ENCODE measurements at places on chromosomes 11 and 22.

GRCh38 chr11:57881647-57882046 lies 120.0 kb downstream of the CTNND1 start:
- DNase-seq: no peak

DNA sequence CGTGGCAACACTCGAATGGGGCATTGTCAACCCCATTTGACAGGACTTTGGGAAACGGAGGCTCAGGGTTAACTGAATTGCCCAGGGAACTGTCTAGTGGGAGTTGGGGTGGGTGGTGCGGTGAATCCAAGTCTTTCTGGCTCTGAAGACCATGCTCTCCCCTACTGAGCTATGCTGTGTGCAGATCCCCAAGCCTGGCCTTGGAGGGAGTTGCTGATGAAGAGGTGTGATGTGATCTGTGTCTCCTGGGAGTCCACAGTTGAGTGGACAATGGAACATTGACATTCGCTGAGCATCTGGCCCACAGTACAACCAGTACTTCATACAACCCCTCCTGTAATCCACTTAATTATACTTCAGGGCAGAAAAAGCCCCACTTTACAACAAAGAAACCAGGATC lies 172.2 kb downstream of the ST3GAL4 start:
- no peak for DNase-seq

DNA sequence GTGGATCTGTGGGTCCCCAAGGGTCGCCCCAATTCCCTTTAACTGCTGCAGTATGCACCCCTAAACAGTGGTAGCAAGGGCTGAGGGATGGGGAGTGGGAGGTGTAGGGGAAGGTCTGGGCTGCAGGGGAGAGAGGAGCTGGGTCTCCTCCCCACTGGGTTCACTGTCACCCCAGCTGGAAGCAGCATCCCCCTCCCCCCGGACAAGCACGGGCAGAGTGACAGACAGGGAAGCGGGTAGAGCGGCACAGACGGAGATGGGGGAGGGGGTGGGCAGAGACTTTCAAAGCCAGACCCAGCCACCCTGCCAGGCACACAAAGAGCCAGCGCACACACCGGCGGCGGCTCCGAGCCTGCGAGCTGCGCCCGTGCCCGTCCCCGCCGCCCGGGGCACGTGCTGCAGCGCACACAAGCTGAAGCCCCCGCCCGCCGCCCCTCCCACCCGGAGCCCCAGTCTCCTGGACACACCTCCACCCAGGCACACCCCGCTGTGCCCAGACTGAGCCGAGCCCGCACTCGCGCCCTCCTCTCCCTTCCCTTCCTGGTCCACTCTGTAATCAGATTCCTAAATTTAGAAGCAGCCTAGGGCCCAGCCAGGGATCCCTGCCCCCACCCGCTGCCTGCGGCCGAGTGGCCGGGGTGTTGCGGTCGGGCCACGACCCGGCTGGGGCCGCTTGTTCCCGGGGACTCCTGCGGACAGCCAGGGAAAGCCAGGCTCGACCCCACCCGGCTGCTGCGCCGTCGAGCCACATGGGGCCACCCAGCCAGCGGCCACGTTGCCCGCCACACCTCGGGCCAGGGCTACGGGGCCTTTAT lies 935 bp upstream of the RCOR2 start:
- peak; percentile 84 for DNase-seq

DNA sequence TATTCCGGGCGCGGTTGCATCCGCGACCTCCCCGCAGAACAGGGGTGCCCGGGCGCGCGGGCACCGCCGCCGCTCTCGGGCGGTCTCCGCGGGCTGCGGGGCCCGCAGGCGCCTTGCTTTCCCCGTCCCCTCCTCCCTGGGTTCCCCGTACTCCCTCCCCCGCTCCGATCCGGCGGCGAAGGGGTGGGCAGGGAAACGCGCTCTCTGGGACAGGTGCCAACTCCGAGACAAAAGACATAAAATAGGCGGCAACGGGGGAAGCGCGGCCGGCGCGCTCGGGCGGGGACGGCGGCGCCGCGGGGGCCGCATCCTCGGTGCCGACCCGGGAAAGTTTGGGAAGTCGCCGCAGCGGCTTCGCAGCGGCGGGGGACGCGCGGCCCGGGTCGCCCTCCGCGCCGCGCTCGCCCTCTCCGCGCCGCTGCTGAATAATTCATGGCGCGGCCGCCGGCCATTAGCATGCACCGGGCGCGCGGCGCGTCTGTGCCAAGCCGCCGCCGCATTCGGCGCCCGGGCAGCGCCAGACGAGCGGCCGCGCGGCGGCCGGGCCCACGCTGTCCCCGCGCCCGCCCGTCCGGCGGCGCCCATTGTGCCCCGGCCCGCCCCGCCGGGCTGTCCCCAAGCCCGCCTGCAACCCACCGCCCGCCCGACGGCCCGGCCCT lies 78.7 kb upstream of the PPARA start:
- DNase-seq: peak; percentile 94

DNA sequence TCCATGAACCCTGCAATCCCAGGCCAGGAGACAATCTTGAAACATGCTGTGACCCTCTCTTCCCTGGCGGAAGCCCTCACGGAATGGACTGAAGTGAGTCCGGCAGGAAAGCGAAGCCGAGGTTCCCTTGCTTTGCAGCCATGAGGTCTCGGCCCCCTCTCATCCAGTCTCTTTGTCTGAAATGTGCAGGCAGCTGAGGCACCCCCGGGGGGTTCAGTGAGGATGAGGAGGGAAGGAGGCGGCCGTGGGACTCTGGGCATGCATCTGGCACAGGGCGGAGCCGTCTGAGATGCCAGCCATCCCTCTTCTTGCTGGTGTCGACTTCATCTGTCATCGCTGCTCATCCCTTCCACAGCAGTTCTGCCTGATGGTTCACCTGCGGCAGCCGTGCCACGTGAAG lies 1485.7 kb downstream of the BRD1 start:
- no peak for DNase-seq

DNA sequence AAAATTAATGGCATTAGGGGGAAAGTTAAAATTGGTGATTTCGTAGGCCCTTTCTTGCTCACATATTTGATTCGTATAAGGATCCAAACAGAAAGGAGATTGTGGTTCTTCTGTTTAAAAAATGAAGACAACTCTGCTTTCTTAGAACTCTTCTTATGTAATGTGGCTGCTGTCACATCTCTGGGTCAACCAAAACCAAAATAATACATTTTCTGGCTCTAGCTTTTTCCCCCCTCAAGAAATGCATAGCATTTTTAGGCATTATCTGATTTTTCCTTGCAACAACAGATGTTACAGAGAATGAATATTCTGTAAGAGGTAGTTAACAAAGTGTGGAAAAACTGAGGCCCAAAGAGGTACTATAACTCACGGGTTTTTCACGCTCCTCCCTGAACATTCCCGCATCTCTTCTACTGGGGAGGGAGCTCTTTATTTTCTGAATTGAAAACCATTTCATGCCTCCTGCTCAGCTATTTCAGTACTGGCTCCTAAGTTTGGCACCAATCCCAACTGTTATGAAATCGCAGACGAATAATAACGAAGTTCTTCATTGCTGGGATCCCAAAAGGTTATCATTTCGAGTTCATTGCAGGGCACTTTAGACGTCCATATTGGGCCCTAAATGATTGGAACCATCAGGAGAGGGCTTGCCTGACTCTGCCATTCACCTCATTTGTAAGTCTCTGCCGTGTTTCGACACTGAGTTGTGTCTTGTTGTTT lies 17.1 kb downstream of the GRAP2 start:
- no peak for DNase-seq

DNA sequence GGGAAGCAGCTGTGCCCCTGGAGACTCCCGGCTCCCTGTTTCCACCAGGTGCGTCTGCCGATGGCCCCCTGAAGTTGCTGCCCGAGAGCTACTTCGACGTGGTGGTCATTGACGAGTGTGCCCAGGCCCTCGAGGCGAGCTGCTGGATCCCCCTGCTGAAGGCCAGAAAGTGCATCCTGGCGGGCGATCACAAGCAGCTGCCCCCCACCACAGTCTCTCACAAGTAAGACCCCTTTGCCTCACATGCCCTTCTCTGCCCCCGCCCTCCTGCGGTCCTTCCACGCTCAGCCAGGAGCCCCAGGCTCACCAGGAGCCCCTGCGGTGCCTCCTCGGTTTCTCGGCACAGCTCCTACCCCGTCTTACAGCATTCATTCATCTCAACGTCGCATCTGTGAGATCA lies 25.4 kb downstream of the IGHMBP2 start:
- DNase-seq: no peak

GRCh38 chr11:57163160-57163868 lies 18.4 kb upstream of the LRRC55 start:
- no peak for DNase-seq

All from left ventricle myocardium inferior (tissue), 1 donor.